ENCODE measurements at places on chromosomes 12 and 14. TPM values are rescaled to one million over a fixed set of nuclear protein-coding genes. Genes with fewer than 3 reads are reported as not detected.

Gene CD163
- total RNA-seq: not detected

Gene UNC79
- under 0.01 TPM for total RNA-seq

Gene MRPL51
- 101 TPM for total RNA-seq

- peak; percentile 65 for DNase-seq
Observed at GRCh38 chr12:9634177-9634803, 26.6 kb upstream of the KLRB1 start.

GRCh38 chr14:24428628-24429394 is 657 bp downstream of the CBLN3 start:
- no peak for DNase-seq

DNA sequence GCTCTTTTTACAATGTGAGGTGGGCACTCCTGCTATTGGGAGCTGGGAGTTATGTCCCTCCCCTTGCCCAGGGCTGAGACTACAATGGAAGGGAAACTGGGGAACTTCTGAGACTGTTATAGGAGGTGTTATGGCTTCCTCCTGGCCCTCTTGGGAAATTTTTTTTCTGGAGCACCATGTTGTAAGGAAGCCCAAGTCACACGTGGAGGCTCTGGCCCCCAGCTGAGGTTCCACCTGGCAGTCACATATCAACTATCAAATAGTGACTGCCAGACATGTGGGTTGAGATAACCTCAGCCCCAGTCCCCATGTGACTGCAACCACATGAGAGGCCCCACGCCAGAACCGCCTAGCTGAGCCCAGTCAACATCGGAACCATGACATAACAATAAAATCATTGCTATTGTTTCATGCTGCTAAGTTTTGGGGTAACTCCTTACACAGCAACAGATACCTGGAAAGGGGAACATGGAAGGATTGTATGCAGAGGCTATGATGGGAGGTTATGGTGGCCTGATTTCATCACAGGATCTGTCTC is 99.4 kb upstream of the NCOR2 start:
- no peak for DNase-seq

- DNase-seq: no peak
Observed at GRCh38 chr14:90263748-90264449, 7.5 kb downstream of the PSMC1 start.

DNA sequence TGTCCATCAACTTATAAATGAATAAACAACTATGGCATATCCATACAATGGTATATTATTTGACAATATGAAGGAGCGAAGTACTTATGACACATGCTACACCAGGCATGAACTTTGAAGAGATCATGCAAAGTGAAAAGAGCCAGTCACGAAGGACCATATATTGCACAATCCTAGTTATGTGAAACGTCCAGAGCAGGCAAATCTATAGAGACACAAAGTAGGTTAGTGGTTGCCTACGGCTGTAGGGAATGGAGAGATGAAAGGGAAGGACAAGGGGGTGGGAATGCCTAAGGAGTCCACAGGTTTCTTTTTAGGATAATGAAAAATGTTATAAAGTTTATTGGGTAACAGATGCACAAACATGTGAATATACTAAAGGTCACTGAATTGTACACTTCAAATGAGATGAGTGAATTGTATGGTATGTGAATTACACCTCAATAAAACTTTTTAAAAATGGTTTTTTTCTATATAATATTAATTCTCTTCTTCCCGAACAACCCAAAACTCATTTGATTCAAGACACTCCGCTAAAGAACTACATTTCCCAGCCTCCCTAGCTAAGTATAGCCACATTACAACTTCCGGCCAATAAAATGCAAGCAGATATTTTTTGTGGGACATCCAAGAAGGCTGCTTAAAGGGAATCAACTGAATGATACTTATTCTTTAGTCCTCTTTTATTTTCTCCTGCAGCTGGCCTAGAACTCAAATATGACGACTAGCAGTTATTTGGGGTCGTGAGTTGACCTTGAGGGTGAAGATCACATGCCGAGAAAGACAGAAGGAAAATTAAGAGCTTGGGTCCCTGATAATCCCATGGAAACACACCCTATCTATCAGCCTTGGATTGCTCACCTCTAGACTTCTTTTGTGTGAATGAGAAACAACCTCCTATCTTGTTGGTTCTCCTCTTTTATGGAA is 187.2 kb downstream of the TTC8 start:
- peak; percentile 41 for DNase-seq

DNA sequence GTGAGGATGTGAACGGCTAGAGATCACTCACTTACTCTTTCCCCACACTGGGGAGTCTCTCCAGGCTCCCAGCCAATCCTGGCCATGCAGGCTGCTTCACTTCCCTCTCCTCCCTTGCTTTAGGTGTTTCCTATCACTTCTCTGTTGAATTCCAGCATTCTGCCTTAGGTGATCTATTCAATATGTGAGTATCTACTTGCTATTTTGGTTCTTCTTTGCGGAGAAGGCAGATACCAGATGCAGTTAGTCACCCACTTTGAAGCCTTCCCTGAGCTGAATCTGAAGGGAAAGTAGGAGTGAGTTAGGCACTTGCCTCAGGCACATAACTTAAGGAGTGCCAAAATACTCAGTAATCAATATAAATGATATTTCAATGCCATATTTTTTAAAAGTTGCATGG is 36.0 kb upstream of the FAR2 start:
- no peak for DNase-seq

DNA sequence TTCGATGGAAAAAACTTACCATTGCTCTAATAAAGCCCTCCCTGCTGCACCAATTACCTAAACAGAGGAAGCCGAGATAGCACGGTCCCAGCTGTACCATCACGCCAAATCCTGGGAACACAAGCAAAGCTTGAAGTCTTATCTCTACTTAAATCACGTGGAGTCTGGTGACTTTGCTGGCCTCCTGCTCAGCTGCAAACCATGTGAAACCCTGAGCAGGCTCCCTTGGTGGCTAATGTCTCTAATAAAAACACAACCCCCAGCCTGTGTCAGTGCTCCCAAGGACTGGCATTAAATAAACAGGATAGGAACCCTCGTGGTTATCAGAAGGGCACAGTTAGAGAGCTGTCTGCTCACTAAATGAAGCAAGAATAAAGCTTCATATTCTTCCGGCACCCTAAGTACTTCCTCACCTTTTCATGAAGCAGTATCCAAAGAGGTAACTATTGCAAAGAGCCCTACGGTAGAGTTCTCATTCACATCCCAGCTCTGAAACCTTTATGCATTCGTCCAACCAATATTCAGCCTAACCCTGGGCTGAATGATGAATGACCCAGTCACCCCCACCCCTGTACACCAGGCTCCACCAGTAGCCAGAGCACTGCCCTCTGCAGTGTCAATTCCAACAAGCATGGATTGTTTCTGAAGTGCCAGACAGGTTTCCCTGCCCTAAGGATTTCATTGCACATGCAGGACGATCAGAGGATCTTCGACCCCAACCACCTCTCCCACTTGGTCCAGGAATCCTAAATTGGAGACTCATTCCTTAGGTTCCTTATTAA is 452.7 kb upstream of the TMPO start:
- no peak for DNase-seq

GRCh38 chr12:32478858-32479725 is 79.7 kb downstream of the FGD4 start:
- DNase-seq: no peak
